ENCODE measurements at places on chromosomes 5 and 9.

DNA sequence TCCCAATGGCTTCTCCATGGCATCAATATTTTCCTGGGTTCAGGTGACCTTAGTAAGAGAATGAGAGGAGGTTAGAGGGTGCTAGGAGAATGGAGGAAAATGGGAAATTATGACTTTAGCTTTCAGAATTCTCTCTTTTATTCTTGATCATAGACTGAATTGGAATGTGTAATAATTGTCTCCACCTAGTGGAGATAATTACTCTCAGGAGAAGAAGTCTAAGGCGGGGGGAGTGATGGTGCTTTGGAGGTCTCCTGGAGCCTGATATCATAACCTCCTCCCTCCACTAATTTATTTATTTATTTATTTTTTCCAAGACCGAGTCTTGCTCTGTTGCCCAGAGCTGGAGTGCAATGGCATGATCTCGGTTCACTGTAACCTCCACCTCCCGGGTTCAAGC is 221.3 kb downstream of the GRIA1 start:
- DNase-seq: no peak

- DNase-seq: no peak
These were observed 78.9 kb upstream of the ZNF462 start for GRCh38 chr9:106784076-106784475.

DNA sequence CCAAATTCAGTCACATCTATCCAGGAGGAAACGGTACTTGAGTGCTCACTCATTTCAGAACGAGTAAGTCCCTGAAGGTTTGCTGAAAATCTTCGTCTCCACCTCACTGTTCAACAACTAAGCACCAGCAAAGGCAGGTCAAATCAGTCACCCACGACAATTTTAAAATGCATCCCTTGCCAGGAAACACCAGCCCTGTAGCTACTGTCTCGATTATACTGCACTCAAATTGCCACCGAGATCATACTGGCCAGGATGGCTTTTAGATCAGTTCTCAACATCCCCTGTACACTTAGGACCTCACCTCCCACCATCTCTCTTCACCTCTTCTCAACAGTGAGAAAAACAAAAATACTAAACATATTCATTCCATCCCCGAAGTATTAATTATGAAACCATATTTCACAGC is 298.6 kb downstream of the AGTPBP1 start:
- no peak for DNase-seq

- DNase-seq: no peak
These were observed 50.7 kb downstream of the DOCK8 start for GRCh38 chr9:265209-265870.

GRCh38 chr5:149646564-149646963 is 65.3 kb downstream of the ARHGEF37 start:
- DNase-seq: peak; percentile 55

DNA sequence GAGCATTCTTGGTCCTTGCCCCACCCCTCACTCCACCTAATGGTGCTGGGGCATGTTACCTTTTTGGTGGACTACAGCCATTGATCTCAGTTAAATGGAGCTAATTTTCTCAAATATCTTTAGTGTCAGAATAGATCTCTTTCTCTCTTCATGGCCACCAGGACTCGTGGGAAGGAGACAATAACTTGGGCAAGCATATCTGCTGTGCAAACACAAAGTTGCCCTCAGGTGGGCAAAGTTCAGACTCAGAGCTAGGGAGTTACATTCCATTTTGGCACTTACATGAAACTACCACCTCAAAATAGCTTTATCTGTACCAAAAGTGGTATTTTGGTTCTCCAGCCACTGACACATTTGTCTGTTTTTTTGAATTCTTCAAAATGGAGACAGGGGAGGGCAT is 671.9 kb upstream of the KLF4 start:
- DNase-seq: no peak

- DNase-seq: no peak
These were observed 29.4 kb downstream of the OLFM1 start for GRCh38 chr9:135116881-135117280.

GRCh38 chr5:178941361-178941760 is 363 bp downstream of the ZNF454 start:
- DNase-seq: no peak
